ENCODE measurements at places on chromosomes 12 and 14.

- DNase-seq = no peak
Observed at GRCh38 chr12:124641591-124641990, 74.2 kb upstream of the NCOR2 start.

DNA sequence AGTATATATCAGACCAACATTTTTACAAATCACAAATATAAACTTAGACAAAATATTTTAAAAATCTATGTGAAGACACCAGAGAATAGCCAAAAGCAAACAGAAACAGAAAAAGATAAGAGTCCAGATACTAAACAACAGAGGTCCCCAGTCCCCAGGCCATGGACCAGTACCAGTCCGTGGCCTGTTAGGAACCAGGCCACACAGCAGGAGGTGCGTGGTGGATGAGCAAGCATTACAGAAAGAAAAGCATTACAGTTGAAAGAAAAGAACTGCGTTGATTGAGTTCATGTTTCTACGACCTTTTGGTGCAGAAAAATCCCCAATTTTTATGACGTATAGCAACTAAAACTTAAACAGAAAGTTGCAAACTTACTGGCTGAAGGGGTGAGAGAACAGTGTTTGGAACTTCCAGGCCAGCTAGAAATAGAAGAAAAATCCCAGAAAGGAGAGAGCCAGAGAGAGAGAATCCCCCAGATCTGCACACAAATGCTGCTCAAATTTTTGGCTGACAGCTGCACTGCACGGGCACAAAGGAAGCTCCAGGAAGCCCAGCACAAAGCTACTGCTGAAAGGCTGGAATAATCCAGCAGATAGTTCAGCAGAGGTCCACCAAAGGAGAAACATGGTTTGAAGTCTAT lies 159.6 kb upstream of the C14orf180 start:
- no peak for DNase-seq

- no peak for DNase-seq
Observed at GRCh38 chr12:82530394-82530793, 156.3 kb upstream of the TMTC2 start.

DNA sequence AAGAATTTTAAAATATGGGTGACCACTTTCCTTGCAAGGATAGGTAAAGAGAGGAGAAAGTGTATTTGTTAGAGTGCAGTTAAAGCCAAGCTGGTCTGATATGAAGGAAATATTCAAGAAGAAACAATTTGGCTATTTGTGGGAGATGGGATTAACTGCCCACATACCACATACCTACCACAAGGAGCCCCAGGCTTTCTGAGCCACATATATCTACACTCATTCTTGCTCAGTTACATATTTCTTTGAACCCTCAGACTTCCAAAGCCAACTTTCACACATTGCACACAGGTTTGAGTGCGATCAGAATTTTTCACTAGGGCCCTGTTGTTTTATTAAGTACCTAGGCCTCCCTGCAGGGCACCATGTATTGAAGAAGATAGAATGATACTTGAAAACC lies 330.2 kb downstream of the ZFP36L1 start:
- no peak for DNase-seq

GRCh38 chr12:109982210-109982609 lies 14.0 kb downstream of the GIT2 start:
- no peak for DNase-seq

GRCh38 chr12:63276537-63277365 lies 125.8 kb upstream of the AVPR1A start:
- DNase-seq = peak; percentile 3

DNA sequence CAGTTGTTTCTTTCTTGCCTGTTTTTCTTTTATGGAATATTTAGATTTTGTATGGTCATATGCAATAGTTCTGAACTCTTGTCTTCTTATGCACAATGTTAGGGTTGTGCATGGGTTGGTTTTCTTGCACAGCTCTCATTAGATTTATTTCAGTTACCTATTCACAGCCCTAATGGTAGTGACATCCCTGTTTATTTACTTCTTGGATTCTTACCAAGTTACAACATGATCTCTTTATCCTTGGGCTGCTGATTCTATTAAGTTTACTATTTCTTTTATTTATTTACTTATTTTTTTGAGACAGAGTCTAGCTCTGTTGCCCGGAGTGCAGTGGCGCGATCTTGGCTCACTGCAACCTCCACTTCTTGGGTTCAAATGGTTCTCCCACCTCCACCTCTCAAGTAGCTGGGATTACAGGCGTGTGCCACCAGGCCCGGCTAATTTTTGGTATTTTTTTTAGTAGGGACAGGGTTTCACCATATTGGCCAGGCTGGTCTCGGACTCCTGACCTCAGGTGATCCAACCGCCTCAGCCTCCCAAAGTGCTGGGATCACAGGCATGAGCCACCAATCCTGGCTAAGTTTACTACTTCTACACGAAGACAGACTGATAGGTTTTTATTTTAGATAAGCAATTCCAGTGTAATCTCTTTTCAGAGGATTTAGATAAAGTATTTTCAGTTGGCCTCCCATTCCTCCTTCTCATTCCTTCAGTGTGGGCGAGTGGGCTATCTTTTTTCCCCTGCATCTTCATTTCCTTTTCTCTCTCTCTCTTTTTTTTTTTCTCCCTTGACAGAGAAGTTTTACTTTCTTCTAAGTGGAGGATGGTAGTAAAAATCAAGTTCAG lies 395.1 kb upstream of the RGS6 start:
- DNase-seq = no peak

DNA sequence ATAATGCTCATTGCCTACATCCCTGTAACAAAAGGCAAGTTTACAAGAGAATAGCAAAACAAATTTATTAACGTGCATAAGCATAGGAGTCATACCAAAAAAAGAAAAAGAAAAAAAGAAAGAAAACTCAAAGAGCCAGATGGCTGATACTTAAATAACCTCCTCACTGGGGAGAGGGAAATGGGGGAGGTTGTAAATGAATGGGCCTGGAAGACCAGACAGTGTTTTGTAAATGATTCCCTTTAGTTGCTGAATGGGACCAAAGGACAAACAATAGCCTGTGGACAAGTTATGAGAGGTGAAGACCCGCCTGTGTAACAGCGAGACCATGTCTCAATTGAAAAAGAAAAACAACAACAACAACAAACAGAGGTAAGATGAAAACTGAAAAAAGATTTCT lies 35.3 kb downstream of the CAPS2 start:
- no peak for DNase-seq

DNA sequence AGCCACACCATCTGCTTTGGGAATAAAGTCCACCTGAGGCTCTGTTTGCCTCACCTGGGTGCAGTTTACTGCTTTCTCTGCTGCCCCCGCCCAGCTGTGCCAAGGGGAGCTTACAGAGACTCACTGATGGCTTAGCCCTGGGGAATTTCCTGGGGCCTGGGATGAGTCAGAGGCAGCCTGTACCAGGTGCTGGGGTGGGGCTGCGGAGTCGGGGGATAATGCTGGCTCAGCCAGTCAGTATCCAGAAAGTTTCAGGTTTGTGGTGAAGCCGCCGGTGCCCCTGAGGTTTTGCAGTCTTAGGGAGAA lies 22.3 kb downstream of the PLEKHG3 start:
- peak; percentile 97 for DNase-seq

- DNase-seq = no peak
Observed at GRCh38 chr14:84343656-84344055, 1186.3 kb upstream of the FLRT2 start.

GRCh38 chr12:31370531-31371255 lies 44.7 kb upstream of the SINHCAF start:
- no peak for DNase-seq

GRCh38 chr12:123490089-123490488 lies 32.1 kb downstream of the SNRNP35 start:
- DNase-seq = no peak

GRCh38 chr14:94867946-94868771 lies 98.2 kb upstream of the GSC start:
- no peak for DNase-seq

DNA sequence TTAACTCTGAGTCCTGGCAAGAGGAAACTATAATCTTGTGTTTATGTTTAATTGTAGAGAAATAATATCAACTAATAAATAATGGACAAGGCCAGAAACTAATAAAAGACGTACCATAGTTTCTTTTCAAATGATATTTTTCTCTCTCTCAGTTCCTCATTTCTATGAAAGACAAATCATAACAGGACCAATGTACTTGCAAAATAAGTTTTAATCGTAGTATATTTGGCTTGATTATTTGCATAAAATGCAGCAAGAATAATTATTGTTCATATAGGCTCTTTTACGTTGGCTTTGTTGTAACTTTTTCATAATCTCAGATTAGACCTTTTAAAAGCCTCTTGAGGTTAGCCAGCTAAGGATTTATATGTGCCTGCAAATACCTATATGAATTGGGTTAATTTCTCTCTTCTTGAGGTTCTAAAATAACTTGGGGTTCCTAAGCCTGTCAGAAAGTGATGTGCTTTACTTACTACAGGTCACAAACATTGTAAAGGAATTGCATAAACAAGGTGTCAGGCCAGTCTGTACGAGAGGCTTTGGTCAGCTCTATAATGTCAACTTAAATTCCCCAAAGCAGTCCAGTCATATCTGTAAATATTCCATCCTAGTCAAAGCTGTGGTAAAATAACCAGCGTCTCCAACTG lies 152.8 kb upstream of the PTPRQ start:
- DNase-seq = no peak

DNA sequence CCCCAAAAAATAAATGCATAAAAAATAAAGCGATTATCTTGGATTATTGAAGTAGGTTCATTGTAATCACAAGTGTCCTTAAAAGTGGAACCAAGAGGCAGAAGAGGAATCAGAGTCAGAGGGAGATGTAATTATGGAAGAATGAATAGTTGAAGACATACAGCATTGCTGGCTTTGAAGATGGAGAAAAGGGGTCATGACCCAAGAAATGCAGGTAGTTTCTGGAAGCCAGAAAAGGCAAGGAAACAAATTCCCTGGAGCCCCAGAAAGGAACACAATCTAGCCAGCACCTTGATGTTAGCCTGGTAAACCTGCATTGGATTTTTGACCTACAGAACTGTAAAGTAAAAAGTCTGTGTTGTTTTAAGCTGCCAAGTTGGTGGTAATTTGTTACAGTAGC lies 57.5 kb upstream of the PTGR2 start:
- no peak for DNase-seq

GRCh38 chr12:131848753-131849152 lies 20.6 kb downstream of the MMP17 start:
- DNase-seq = no peak

- no peak for DNase-seq
Observed at GRCh38 chr14:24673534-24674203, 39.7 kb upstream of the GZMB start.

DNA sequence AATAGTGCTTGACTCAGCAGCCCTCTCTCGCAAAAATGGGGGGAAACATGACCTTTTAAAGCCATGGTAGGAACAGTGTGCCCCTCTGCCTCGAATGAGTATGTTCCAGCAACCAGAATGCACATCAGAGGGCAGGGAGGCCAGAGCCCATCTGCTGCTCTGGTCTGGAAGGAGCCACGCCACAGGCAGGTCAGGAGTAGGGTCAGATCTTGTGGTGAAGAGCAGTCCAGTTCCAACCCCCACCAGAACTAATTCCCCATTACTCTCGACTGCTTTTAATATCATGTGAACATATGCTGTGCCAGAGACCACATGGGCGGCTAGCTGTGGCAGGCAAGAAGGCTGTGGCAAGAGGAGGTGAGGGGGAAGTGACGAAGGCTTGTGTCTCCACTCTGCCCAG lies 34.6 kb upstream of the TMX1 start:
- DNase-seq = peak; percentile 50

GRCh38 chr14:38755036-38755435 lies 348.0 kb downstream of the SEC23A start:
- DNase-seq = no peak

- no peak for DNase-seq
Observed at GRCh38 chr14:101122237-101123141, 219.0 kb upstream of the RTL1 start.

DNA sequence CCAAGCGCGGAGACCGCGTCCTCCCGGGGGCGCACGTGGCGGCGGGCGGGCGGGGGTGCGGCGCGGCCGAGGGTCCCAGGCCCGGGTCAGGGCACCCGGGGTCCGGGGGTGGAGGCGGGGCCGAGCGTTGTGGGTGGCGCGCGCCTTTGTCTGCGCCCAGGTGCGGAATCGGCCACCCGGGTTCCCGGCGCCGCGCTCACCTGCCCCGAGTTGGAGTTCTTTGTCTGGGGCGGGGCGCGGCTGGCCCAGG lies 50.1 kb downstream of the LRCOL1 start:
- DNase-seq = no peak

DNA sequence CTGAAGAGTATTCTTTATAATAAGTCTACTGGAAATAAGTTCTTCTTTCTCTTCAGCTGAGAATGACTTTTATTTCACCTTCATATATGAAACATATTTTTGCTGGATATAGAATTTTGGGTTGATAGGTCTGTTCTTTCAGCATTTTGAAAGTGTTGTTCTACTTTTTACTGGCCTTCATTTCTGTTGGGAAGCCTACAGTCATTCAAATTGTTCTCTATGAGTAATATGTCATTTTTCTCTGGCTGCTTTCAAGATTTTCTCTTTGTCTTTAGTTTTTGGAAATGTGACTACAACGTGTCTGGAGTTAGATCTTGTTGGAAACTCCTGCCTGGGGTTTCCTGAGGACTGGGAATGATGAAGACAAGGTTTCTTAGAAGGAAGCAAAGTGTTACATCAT lies 10.0 kb downstream of the FGFR1OP2 start:
- DNase-seq = no peak

DNA sequence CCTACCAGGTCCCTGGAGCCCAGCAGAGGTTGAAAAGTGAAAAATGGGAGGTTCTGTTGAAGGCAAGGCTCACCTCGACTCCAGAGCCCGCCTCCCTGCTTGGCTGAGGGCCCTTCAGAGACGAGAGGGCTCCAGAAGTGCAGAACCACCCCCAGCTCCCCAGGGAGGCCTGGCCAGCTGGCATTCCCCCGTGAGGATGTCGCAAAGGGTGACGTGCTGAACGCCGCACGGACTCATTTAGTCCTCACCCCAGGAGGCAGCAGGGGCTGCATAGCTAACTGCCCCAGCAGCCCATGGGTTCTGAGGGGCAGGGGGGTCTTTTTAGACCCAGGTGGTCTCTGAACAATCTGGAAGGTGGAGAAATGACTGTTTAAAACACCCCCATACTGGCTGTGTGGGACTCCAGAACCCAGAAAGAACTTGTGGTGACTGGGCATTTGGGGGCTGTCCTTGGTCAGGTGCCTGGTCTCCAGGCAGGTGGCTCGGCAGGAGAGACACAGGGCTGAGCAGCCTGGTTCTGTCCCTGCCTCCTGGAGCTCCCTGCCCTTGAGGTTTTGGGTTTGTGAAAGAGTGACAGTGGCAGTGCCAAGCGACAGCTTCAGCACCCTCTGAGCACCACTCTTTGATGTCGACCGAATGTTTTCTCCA lies 32.0 kb downstream of the ANAPC7 start:
- DNase-seq = peak; percentile 92

- DNase-seq = no peak
Observed at GRCh38 chr12:55929306-55929791, 1.6 kb upstream of the DGKA start.

GRCh38 chr14:98705871-98706300 lies 566.1 kb downstream of the BCL11B start:
- no peak for DNase-seq

- DNase-seq = peak; percentile 99
Observed at GRCh38 chr14:58331111-58331510, 32.8 kb downstream of the ARID4A start.
